ENCODE measurements at places on chromosomes 12 and 14. TPM values are rescaled to one million over a fixed set of nuclear protein-coding genes. Genes with fewer than 3 reads are reported as not detected.

The BDKRB2 gene
- 0.61 TPM for total RNA-seq

The LHX5 gene
- total RNA-seq, result 0.73 TPM

The KRT71 gene
- total RNA-seq, result not detected

DNA sequence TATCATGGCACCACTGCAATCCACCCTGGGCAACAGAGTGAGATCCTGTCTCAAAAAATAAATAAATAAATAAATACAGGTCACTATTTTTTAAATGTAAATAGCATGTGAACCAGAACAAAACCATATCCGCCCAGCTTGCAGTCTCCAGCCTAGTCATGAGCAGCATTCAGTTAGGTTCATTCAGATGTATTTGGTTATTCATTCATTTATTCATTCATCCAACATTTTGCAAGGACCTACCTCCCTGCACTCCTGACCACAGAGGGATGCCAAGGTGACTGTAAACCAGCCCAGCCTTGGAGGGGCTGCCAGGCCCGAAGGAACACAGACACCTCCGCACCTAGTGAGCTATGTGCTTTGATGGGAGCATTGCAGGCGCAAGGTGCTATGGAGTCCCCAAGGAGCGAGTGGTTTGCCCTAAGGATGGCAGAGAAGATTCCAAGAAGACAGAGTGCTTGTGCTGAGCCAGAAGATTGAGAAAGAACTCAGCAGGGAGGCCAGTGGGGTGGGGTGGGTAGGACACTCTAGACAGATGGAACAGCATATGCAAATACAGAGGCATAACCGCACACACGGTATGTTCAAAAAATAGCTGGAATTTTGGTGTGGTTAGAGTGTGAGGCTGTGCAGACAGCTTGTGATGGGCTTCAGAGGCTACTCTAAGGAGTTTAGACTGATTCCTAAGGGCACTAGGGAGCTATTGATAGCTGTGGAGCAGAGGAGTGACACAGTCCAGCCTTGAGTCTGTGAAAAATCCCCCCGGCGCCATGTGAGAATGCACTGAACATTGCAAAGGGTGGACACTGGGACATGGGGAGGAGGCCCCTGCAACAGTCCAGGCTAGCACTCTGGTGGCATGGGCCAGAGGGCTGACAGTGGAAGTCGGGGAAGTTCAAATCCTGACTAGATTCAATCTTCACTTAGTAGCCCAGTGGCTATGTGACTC, 11.7 kb downstream of the DTX1 start:
- no peak for DNase-seq

GRCh38 chr12:22808860-22809259, 183.9 kb downstream of the ETNK1 start:
- no peak for DNase-seq

GRCh38 chr12:93109551-93110203, 180.6 kb upstream of the EEA1 start:
- no peak for DNase-seq

The KCNA1 gene
- not detected for total RNA-seq

- DNase-seq, result no peak
These were observed 89.4 kb upstream of the DIO3 start for GRCh38 chr14:101471723-101472517.

The NGB gene
- not detected for total RNA-seq

- DNase-seq, result no peak
These were observed 21.9 kb downstream of the DHRS2 start for GRCh38 chr14:23657959-23658470.

Data from endodermal cell (in vitro differentiated cells).